ENCODE measurements at places on chromosomes 5 and 9.

DNA sequence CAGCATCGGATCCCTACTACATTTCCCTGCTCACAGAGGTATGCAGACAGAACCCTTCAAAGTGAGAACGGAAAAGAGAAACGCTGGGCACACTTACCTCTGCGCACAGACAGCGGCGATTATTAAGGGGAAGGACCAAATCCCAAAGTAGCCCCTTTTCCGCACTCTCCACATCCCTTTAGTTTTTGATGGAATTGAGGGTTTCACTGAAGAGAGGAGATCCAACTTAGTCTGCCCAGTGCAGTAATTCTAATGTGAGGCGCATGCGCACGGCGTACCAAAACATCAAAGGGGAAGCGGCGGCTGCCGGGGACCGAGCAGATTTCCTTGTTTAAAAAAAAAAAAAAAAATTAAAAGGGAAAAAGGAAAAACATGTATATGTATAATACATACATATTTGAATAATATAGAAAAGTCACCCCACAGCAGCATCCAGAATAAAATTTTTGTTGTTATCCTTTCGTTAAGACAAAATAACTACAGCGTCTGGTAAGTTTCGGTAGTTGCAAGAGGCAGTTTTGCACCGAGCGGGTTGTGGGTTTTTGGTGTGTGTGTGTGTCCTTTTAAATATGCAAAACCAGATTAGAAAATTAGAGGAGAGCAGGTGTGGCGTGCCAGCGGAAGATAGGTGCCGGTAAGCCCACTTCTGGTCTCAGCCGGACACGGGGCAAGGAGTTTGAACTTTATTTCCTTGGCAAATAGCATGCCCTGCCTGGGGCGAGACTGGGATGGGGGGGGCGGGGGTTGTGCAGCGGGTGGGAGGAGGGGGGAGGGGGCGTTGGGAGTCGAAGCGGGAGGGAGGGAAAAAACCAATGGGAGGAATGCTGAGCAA, at the start of gene GABRB2:
GABRB2 (minus strand) TSS at position 256 of the 832 bp plus-strand sequence; CDS start at position 174, 82 bp downstream.
- DNase-seq, result no peak

DNA sequence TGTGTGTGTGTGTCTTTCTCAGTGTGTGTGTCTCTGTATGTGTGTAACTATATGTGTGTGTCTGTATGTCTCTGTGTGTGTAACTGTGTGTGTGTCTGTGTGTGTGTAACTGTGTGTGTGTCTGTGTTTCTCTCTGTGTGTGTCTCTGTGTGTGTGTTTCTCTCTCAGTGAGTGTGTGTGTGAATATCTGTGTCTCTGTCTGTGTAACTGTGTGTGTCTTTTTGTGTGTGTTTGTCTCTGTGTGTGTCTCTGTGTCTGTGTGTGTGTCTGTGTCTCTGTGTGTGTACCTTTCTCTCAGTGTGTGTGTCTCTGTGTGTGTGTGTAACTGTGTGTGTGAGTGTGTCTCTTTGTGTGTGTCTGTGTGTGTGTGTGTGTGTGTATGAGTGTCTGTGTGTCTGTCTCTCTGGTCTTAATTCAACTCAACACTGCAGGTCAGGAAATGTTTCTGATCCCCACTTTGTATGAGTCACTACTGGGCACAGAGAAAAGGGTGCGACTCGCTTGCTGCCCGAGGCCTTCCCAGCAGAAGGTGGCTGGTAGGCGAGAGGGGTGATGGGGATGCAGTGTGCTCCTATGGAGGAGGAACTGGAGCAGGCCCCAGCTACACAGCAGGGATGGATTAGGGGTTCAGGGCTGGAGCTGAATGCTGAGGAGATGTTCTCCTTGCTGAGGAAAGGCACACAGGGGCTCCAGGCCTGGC, 52.1 kb downstream of the NSG2 start:
- DNase-seq, result no peak

GRCh38 chr9:8346296-8346695, 546.7 kb upstream of the DMAC1 start:
- DNase-seq, result no peak

DNA sequence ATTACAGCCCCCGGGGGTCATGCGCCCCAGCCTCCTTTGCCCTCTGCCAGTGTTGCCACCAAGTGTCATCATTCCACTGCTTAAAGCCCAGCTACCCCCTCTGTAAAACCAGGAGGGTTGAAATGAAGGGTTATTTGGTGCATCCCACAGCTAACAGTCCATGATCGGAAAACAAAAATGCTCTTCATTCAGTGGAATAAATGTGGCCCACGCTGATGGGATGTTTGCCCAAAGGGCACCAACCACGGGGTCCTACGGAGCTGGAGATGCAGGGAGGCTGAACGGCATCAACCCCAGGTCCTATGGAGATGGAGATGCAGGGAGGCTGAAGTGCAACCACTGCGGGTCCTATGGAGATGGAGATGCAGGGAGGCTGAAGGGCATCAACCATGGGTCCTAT, 218.5 kb upstream of the IRX1 start:
- no peak for DNase-seq

DNA sequence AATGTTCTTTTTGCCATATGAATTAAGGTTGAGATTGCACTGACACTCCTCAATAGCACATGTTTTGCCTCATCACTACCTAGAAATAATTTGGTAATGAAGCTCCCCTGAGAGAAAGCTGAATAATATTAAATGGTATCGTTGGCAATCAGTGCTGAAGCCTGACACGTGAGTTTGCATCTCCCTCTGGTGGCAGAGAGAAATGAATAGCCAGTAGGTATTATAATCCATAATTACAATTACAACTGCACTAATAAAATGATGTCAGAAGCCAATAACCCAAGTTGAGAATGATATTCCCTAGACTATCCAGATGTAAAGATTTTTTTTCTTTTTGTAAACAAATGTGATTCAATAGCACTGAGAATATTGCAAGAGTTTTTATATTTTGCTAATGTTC, 700.3 kb downstream of the PTPRD start:
- no peak for DNase-seq

- peak; percentile 65 for DNase-seq
These were observed 18.9 kb upstream of the SPTLC1 start for GRCh38 chr9:92133949-92134604.

DNA sequence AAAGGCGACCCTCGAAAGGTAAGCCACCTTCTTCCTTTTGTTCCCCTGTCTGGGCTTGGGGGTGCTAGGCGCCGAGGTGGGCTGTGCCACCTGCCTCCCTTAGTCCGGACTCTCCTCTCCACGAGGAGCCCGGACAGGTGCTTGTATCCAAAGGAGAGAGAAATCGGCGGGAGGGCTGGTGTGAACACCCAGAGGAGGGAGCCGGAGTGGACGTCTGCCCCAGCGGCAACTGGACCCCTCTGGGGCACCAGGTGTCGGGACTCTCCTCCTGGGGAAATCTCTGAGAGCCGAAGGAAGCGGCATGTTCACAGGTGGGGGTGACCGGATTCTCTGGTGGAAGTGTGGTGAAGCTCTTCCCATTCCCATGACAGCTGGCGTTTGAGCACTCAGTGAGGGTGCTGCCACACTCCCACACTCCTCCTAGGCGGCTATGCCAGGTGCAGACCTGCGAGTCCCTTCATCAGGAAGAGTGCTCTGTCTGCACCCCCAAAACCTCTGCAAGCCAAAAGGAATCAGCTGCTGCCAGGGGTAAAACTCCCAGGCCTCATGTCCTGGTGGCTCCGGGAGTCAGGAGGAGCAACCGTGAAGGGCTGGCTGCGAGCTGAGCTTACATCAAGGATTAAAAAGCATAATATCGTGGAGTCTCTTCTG, 921 bp downstream of the KCNIP1 start:
- DNase-seq, result no peak

- DNase-seq, result no peak
These were observed 9.0 kb upstream of the WDR38 start for GRCh38 chr9:124844291-124844690.

GRCh38 chr5:1881098-1881572, 1.6 kb downstream of the IRX4 start:
- no peak for DNase-seq

GRCh38 chr5:19866090-19866450, 121.9 kb downstream of the CDH18 start:
- no peak for DNase-seq

DNA sequence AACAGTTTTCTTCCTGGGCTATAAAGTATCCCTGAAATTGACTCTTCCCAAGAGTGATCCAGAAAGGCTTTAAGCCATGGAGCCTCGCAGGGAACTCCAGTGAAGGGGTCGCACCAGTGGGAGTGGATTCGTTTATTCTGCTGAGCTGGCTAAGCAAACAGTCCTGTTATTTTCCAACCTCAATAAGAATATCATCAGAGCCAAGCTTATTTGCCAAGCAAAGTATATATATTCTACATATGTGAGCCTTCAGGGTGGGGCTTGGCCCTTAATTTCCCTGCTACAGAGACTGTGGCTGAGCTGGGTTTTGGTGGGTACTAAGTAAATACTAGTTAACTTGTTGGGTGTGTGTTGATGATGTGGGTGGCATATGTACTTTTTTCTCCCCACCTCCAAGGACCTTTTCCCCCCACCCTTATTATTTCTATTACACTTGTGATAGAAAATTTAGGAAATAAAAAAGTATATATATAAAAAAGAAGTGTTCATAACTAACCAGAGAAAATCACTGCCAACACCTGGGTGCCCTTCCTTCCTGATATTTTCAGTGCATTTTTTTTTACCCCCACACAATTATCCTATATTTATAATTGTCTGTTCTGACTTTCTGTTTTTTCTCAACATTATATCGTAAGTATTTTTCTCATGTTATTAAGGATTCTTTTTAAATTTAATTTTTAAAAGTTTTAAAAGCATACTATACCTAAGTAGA, 5.3 kb downstream of the GSN start:
- DNase-seq, result no peak

DNA sequence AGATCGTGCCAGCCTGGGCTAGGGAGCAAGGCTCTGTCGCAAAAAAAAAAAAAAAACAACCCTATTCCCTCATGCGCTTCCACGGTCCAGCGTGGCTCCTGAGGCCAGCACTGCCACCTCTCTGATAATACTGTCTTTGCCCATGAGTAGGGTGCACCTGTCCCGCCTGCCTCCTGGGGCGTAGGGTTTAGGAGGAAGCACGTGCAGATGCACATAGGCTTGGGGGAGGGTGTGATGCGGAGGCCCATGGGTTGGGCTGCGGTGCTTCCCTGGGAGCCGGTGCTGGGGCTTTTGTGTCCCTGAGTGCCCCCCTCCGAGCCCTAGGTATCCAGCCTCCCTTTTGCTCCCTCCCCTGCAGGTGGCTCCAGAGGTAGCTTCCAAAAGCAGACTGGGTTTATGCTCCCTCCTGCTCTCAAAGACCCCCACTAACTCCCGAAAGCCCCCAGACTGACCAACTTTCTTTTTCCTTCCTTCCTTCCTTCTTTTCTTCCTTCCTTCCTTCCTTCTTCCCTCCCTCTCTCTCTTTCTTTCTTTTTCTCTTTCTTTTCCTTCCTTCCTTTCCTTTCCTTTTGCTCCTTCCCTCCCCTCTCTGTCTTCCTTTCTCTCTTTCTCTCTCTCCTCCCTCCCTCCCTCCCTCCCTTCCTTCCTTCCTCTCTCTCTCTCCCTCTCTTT, 12.8 kb downstream of the FGFR4 start:
- DNase-seq, result no peak

DNA sequence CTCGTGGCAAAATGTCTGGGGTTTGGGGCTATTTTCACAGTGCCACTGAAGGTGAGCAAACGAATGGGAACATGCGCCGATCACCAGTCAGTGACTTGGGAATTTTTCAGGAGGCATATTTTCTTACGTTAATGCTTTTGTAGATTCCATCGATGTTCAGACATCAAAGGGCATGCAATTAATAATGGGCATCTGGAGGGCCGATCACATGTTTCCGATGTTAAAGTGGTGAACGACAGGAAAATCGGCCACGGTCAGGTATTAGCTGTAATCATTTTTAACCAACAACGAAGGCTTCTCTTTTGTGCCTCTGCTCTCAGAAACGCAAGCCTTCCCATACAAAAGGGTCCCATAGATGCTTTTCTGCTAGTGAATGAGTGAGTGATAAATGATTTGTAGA, 155.0 kb upstream of the PITX1 start:
- no peak for DNase-seq

DNA sequence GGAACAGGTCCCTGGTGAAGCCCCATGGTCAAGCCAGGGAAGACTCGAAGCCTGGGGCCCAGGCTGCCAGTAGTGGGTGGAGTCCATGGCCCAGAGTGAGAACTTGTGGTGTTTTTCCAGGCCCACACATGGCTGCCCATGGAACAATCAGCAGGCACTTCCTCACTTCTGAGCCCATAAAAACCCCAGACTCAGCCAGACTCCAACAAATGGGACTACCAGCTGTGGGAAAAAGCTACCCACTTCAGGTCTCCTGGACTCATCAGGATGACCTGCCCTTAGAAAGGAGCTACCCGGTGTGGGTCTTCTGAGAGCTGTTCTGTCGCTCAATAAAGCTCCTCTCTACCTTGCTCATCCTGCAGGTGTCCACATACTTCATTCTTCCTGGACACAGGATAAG, 108.9 kb downstream of the ST8SIA4 start:
- DNase-seq, result no peak

DNA sequence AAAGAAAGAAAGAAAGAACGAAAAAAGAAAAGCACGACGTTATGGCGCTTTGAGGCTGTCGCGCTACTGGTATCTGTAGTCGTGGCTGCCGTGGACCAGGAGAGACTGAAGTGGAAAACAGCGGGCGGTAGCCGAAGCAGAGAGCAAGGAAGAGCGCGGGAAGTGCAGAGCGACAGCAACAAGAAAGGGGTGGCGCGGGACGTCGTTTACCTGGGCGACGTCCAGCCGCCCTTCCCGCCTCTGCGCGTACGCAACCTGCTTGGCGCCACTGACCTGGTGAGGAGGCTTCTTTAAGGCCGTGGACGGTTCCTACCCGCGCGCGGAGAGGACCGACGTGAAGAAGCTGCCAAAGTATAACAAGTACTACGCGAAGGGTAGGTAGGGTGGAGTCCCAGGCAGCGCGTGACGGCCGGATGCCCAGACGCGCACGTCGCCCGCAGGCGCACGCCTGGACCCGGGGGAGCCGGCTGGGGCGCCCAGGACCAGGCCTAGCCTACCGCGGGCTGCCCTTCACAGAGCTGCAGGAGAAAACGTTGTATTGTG, 15.4 kb downstream of the CCL28 start:
- peak; percentile 48 for DNase-seq

- no peak for DNase-seq
These were observed 57.6 kb downstream of the ANKRD55 start for GRCh38 chr5:56175488-56175887.

- DNase-seq, result no peak
These were observed 112.4 kb downstream of the ANXA2R start for GRCh38 chr5:42927730-42928129.

GRCh38 chr5:6941631-6942030, 228.4 kb downstream of the TENT4A start:
- DNase-seq, result no peak

DNA sequence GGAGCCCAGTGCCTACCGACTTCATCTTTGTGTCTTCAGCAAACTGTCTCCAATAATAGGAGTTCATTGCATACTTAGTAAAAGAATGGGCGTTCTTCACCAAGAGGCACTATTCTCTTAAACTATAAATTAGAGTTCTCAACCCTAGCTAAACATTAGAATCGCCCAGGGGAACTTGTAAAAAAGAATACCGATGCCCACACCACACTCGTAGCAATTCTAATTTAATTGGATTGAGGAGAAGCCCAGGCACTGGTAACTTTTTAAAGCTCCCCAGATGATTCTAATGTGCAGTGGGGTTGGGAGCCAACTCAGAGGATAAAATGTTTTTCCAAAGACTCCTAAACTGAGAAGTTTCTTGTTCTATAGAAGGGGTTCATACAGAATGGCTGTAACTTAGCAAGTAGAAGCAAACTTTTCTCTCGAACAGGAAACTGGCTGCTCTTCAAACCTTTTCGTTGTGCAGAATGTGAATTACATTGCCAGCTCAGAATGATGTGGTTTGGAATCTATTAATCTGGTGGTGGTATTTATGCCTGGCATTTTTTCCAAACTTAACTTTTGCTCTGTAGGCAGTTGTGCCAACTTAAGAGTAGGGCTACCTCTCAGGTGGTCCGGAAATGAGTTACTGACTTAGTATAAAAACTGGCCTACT, 26.4 kb upstream of the NFIB start:
- DNase-seq, result no peak

GRCh38 chr5:81397176-81397575, 3.2 kb upstream of the ACOT12 start:
- no peak for DNase-seq
